ENCODE measurements at places on chromosomes 13 and 19.
A peak's percentile ranks its signal among the peaks of the same experiment; 100 is the strongest.

DNA sequence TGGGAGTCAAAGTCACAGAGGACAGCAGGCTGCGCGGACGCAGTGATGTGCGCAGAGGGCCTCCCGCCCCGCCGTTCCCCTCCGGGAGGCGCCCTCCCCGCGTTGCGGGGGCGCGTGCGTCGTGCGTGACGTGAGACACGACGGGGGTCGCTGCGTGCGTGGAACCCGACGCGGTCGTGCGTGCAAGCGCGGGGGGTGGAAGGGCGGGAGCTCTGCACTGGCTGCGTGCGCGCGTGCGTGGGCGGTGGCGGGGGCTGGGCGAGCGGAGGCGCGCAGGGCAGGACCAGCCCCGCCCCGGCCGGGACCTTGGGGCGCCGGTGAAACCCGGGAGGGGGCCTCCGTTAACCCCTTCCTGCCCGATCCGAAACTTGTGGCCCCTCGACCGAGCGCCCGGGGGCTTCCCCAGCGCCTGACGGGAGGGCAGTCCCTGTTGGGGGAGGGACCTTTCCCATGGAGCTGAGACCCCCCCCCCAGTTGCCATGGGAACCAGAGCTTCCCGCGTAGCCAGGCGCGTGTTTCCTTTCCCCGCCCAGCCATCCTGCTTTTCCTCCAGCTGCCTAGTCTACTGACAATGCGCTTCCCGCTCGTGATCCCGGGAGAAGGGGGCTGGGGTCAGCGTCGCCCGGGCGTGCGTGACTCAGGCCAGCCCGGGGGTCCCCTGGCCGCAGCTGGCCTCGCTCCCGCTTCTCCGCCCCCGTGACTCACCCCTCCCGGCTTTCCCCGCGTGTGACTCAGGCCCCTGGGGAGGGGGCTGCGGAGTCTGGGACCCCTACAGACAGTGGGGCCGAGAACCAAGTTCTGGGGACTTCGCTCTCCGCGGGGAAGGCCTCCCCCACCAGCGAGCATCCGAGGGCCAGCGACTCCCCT, 7.3 kb upstream of the HOOK2 start:
- peak; percentile 67 for DNase-seq

DNA sequence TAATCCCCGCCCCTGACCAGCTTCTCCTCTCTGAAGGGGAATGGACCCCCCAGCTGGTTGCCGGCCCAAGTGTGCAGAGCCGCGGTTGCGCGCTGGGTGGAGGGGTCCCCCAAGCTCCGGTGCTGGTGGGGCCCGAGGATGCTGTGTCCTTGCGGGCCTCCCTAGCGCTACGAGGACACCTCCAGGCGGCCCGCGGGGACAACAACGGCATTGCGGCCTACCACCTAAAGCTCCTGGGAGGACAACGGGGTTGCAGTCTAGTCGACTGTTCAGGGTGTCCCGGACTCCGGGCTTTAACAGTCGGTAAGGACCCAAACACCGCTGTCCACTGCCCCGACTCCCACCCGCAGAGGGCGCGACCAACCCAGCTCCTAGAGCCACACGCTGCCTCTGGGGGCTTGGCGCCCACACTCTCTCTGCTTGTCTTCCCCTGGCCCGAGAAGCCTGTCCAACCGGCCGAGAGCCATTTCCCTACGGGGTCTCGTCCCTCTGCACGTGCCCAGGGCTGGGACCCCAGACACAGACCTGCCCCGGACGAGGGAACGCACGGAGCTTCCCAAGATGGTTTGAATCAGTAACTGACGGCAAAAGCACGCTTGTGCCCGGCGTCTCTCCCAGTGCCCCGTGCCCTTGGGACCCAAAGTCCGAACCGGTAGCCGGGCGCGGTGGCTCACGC, 927 bp upstream of the SDHAF1 start:
- DNase-seq: no peak

- DNase-seq: no peak
Observed at GRCh38 chr13:46571189-46571908, 18.4 kb downstream of the LRCH1 start.

GRCh38 chr13:28753946-28754345, 35.2 kb upstream of the SLC46A3 start:
- DNase-seq: no peak

DNA sequence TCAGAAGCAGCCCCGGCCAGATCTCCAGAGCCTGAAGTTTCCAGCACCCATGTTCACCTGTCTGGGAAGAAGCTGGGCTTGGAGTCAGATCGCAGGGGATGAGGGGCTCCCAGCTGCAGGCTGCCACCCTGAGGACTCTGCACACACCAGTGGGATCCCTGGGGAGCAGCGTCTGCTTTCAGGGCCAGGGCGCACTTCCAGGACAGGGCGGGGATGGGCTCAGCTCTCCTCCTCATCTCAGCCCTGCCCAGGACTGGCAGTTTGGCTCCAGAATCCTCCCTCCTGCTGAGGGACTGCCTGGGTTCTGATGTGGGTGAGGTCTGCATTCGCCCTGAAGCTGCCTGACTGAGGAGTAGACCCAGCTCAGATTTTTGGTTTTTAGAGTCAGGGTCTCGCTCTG, 3.5 kb downstream of the SLC7A9 start:
- DNase-seq: no peak

DNA sequence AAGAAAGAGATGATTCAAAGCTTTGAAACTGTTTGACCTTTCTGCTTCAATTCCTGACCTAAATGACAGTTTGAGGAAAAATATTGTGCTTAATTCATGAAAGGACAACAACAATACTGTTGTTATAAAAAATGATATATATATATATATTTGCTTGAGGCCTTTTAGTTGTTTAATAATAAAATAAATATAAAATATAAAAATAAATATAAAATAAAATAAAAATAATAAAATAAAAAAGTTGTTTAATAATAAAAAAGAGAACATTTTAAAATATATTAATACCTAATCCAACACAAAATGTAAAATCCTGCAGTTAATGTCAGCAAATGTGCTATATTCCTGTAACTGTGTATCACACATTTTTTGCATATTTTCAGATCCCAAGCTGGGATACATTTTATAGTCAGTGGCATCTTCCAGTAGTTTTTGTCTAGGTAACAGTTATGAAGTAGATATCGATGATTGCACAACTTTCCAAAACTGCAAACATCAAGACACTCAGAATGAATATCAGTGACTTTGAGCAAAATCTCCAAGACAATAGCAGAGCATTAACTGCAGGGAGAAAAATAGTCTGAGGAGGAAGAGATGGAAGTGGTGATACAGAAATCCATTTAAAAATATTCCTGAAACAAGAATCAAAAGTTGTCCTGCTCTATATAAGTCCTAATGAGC, 375.5 kb upstream of the KLHL1 start:
- DNase-seq: no peak

- no peak for DNase-seq
Observed at GRCh38 chr13:52112591-52112990, 16.3 kb downstream of the NEK5 start.

DNA sequence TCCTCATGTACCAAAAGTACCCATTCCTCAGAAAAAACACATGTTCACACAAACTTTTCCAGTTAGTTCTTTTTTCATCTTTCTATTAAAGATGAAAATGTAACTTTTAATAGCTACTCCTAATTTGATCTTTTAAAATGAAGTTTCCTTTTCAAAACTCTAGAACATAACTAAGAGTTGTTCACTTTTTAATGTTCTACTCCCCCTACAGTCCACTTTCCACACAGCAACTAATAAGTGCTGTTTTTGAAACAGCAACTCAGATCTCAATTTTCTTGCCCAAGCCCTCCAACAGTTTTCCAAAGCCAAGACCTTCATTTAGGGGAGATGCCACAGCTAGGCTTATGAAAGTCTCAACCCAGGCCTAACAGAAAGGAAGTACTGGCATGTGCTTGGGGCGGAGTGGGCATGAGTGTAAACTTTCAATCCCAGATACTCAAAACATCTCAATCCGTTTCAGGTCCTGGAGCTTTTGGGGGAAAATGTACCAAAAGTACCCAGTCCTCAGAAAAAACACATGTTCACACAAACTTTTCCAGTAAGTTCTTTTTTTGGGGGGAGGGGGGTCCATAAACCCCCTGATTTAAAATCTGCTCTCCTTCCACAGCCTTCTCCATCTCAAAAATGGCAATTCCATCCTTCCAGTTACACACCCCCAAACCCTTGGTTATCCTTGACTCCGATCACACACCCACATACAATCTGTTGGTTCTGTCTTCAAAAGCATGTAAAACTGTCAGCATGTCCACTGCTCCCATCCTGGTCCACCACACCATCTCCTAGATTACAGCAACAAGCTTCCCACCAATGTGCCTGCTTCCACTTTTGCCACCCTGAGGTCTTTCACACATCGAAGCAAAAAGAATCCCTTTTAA, 2.0 kb downstream of the FBL start:
- peak; percentile 26 for DNase-seq

GRCh38 chr19:19338082-19338481, 17.5 kb downstream of the MAU2 start:
- no peak for DNase-seq

DNA sequence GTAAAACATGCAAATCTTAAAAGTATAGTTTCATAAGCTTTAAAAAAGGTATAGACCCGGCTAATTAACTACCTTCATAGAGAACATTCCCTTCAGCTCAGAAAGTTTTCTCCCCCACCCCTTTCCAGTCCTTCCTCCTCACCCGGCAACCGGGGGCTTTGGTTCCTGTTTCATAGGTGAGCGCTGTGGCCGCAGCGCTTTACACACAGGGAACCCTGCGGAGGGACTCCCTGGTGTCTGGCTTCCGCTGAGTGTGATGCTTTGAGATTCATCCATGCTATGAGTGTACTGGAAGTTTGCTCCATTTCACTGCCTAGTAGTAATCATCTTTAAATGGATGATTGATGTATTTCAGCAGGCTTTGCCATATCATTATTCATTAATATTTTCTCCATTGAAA, 26.0 kb upstream of the PABPC3 start:
- no peak for DNase-seq

Data from NCI-H1105 treated with DMSO at 0.1 percent for 48 hours (cell line).